ENCODE measurements at places on chromosomes 3 and 15. TPM values are rescaled to one million over a fixed set of nuclear protein-coding genes. Genes with fewer than 3 reads are reported as not detected.

DNA sequence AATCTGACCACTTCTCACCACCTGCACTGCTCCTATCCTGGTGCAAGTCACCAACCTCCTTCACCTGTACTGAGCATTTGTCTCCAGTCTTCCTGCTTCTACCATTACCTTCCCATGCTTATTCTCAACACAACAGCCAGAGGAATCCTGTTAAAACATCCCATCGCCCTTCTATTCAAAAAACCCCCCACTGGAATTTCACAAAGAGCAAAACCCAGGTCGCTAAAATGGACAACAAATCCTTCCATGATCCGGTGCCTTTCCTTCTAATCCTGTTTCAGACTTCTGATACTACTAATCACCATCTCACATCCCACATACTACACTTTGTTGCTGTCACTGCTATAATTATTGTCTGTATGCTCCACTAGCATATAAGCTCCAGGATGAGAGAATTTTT is 85.2 kb downstream of the ERC2 start:
- no peak for DNase-seq

DNA sequence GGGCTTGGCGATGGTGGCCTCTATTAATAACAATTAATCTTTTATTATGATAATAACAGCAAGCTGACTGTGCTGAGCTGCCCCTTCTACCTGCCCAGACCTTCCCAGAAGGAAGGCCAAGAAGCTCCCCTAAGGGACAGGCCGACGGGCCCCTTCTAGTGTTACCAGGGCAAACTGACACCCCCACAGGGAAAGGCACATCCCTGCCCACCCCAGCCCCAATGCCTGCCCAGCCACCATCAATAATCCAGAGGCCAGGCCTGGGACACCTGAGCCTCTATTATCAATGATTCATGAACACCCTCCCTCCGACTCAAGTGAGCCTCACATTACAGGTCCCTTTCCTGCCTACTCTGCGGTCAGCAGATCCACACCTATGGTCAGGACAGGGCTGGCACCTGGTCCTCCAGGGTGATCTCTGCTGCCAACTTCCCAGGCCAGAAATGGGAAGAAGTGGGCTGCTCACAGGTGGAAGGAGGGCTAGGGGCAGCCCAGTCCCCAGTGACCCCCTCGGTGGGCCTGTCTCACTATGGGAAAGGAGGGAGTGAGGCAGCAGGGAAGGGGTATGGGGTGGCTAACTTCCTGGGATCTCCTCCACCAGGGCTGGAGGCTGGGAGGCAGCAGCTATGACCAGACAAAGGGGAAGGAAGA is 1.8 kb downstream of the TWF2 start:
- peak; percentile 31 for DNase-seq

GRCh38 chr15:90141646-90142045 is 39.4 kb upstream of the IDH2 start:
- DNase-seq: no peak

DNA sequence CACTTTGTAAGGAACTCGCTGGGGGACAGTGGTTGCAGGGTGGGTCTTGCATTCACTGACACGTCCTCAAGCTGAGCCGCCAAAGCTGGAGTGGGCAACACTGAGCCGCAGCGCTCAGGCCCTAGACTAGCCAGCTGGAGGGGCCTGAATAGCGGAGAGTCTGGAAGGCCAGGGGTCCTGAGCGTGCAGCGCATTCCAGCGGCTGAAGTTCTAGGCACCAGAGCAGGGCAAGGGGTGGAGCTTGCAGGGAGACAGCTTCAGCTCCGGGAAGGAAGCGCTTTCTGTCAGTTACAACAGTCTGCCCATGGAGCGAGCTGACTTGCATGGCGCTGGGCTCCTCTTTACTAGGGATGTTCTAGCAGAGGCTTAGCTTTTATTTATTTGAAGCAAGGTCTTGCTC is 2.7 kb downstream of the MAP6D1 start:
- peak; percentile 34 for DNase-seq

DNA sequence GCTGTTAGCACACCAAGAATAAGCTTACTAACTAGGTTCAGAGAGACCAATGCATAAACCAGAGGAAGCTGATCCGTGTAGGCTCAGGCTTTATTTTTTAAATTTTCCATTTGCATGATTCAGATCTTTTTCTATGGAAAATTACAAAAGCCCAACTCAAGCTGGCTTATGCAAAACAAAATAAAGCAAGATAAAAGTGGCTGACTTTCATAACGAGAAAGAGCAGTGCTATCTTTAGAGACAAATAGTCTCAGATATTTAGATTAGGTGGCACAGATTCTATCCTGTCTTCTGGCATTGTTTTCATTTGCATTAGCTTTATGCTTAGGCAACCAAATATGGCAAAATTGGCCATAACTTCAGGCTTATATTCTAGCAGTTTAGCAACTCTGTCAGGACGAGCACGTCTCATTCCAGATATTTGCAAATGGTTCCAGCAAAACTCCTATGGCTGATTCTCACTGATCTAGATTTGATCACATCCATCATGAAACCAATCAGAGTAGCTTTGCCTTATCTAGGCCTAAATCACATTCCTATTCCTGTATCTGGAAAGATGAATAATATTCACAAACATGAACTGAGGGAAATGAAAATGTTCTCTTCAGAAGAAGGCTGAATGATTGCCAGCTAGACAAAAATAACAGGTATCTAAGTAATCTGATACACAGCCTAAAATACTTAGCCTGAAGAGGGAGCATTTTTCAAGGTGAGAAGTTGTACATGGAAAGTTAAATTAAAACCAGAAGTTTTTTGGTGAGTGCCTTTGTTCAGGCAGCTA is 216.4 kb upstream of the DPPA4 start:
- DNase-seq: no peak

The ZNF774 gene
- 11.7 TPM for total RNA-seq

The NPAP1 gene
- not detected for total RNA-seq

All from Peyer's patch (tissue), 4 donors.